ENCODE measurements at places on chromosomes 11 and 22.

- DNase-seq, result no peak
These were observed 3.0 kb downstream of the SAC3D1 start for GRCh38 chr11:65043881-65044501.

DNA sequence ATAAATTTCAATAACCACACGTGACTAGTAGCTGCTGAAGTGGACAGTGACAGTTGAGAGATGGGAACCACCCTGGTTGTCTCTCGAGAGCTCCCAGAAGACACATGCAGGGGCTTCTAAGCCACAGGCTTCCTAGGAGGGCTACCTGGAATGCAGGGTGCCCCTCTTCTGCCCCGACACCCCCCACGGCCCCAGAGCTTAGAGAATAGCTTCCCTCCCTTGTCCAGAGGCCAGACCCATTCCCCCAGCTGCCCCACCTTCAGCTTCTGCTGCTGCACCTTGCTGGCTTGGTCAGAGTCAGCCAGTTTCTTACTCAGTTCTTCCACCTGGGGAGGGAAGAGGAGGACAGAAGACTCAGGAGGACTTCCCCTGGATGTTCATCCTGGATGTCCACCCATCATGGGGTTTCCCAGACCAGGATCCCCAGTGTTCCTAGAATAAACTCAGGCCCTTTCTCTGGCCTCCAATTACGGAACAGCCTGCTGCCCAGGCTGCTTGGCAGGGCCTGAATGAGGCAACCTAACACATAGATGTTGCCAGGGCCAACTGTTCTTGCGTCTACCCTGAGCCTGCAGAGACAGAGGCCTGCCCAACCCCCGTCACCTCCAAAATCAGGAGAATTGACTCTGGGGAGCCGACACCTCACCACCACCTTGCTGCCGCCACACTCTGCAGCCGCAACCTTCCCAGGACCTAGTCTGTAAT, 12.0 kb downstream of the IL18BP start:
- no peak for DNase-seq

DNA sequence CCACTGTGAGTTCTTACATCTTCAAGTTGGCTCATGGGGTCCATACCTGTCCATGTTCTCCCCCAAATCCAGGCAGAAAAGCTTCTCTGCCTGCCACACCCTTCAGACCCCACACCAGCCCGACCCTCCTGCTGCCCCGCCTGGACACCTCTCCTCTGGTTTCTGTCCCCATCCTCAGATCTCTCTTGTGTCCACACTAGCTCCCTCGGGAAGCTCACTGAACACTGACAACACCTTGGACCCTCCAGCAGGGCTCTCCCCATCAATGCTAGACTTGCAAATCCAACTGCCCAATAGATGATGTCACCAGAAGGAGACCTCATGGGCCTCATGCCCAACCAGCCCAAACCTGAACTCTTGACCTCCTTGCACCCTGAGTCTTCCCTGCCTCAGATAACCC, 2.9 kb downstream of the SCARF2 start:
- no peak for DNase-seq

GRCh38 chr11:116687458-116688201, 85.2 kb downstream of the BUD13 start:
- no peak for DNase-seq

- DNase-seq, result no peak
These were observed 134.0 kb downstream of the KIF18A start for GRCh38 chr11:27973851-27974536.

DNA sequence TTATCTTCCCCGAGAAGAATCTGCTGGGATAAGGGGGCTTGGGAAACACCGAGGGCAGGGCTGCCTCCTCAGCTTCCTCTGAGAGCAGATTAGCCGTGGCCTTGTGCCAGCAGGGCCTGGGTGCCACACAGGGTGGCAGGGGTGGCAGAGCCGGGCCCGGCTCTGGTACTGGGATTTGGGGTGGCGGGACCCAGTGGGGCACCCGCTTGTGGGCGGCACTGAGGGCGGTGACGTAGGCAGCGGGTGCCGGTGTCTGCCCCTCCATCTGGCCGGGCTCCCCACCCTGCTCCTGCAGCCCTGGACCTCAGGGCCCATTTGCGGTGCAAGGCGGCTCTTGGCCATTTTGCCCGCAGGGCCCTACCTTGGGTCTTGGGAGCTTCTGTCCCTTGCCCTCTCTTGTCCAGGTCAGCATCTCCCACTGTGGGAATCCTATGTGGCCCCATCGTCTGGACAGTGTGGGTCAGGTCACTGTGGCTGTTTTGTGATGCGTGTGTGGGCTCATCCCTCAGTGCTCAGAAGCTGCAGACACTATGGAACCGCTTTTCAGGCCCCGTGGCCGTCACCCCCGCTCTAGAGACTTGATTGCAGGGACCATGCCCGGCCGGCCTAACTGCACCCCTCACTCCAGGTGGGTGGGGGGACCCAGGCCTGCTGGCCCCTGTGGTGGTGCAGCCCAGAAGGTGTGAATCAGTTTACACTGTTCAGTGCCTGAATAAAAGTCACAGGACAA, 29.7 kb upstream of the KRTAP5-6 start:
- DNase-seq, result no peak

- no peak for DNase-seq
These were observed 69.9 kb downstream of the BUD13 start for GRCh38 chr11:116702772-116703385.

GRCh38 chr11:57630171-57630570, 19.5 kb downstream of the YPEL4 start:
- DNase-seq, result no peak

- DNase-seq, result no peak
These were observed 124.4 kb upstream of the LUZP2 start for GRCh38 chr11:24372491-24372890.

- no peak for DNase-seq
These were observed 58.9 kb upstream of the PPARA start for GRCh38 chr22:46091277-46091977.

DNA sequence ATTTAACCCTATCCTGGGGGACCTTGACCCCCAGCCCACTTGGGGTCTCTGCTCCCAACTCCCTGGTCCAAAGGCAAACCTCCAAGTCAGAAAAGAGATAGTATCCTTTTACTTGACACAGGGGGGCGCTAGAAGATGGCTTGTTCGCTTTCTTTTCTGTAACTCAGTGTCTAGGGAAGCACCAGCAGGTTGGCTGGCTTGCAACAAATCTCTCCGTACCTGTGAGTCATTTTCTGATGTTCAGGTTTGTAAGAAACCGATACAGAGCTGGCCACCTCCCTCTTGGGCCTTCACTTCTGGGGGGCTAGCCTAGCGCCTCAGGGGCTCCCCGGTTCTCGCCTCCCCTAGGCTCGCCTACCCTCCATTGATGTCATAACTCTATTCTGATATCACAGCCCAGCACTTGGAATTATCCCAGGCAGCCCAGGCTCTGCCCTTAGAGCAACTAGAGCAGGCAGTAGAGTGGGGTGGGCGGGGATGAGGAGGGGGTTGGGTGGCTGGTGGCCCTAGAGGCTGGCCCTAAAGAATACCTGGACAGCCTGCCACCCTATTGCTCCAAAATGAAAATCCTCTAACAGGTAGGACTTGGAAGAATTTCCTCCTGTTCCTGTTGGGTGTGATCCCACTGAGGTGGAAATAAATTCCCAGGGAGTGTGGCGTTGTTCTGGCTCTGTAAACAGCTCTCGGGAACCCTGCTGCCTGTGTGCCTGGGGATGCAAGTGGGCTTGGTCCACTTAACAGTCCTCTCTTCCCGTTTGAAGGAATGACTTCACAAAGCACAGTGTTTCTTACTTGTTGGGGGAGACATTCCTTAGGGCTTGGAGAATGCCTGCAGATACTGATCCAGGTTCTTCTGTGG, 69.4 kb downstream of the OSBP2 start:
- DNase-seq, result peak; percentile 49

DNA sequence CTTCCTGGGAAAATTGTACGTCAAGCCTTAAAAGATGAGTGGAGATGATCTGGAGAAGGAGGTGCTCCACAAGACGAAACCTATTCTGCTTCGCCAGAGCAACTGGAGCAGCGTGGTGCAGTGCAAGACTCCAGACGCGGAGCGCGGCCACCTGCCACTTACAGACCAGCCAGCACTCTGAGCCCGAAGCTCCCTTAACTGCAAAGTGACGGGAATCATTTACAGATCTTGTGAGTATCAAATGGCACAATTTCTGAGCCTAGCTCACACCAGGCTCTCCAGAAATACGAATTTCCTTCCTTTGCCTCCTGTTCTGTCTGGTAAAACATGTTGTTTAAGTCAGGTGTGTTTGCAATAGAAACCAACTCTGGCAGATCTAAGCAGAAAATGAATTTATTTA, 369.3 kb downstream of the CADM1 start:
- no peak for DNase-seq

GRCh38 chr11:15874704-15875103, 481.6 kb downstream of the SOX6 start:
- no peak for DNase-seq

All from stimulated activated CD4-positive, alpha-beta T cell treated with anti-CD3 and anti-CD28 coated beads, Interleukin-15, amount 100 ng/mL, for 48 hours (primary cell).